ENCODE measurements at places on chromosomes 5 and 9.
A peak's percentile ranks its signal among the peaks of the same experiment; 100 is the strongest.

- DNase-seq = no peak
These were observed 343.0 kb downstream of the RAB3C start for GRCh38 chr5:58925627-58926540.

- DNase-seq = no peak
These were observed 47.1 kb upstream of the C5orf47 start for GRCh38 chr5:173941758-173942401.

- no peak for DNase-seq
These were observed 58.4 kb downstream of the SLC1A3 start for GRCh38 chr5:36664766-36665165.

DNA sequence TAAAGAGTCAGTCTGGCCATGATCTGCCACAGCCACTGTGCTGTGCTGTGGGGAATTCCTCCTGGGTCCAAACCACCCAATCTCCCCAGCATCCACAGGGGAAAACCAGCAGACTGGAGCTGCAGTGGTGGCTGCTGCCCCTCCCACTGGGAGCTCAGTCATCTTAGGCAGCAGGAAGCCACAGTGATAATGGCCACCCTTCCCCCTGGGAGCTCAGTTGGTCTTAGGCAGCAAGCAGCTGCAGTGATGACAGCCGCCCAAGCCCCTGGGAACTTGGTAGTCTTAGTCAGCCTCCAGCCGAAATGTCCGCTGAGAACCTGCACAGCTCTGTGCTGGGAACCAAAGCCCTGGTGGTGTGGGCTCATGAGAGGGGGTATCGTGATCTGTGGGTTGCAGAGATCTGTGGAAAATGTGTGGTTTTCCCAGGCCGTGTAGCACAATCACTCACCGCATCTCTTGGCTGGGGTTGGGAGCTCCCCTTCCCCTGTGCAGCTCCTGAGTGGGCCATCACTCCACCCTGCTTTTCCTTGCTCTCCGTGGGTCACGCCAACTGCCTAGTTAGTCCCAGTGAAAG, 38.4 kb upstream of the SMIM15 start:
- DNase-seq = no peak

- DNase-seq = no peak
These were observed 30.7 kb upstream of the COL15A1 start for GRCh38 chr9:98913044-98913443.

DNA sequence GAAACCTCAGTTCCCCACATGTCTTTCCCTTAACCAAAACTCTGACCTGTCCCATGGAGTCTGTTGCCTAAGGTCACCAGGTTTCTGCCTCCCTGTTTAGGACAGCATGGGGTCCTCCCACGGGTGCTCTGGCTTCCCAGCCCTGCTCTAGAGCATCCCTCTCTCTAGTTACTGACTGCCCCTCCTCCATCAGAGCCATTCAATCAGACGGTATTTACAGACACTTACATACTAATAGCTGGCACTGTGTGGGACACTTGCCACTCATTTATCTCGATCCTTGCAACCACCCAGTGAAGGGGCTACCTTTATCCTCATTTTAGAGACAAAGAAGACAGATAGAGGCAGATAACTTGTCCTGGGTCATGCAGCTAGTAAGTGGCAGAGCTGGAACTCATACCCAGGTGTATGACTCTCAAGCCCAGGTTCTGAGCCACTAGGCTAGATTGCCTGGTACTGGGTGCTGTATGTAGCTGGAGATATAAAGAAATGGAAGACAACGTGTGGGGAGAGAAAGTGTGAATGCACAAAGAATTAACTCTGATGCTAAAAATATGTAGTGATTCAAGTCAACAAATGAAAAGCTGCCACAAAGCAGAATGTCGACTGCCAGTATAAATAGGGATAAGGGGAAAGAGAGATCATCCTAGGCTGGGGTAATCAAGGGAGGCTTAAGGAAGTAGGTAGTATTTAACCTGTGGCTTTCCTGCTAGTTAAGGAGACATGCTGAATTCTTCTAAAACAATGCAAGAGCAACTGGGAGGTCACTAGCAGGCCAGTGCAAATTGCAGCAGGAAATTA, 52.5 kb upstream of the PDE8B start:
- DNase-seq = no peak

DNA sequence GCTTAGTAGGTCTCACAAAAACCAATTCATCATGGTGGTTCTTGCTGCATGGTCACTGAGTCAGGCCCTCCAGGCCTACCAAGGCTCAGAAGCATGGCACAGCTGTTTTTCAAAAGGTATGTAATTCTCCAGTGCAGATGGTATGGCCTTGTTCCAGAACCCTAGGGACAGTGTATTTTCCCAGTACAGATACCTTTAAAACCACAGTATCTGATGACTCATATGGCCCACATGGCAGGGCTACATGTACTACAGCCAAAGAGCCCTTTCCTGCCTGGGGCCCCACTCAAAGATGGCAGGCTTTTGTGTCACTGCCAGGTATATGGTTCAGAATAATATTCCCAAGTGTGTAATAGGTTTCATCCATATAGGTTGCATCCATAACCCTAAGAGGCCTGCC, 16.5 kb downstream of the CSF2 start:
- no peak for DNase-seq

GRCh38 chr9:126411225-126411947, 84.8 kb downstream of the MVB12B start:
- DNase-seq = peak; percentile 41

GRCh38 chr5:16018970-16019369, 160.6 kb downstream of the MARCHF11 start:
- DNase-seq = no peak

GRCh38 chr9:98479967-98480847, 224.8 kb upstream of the TBC1D2 start:
- DNase-seq = no peak

- DNase-seq = no peak
These were observed 23.1 kb downstream of the CRB2 start for GRCh38 chr9:123378956-123379660.

GRCh38 chr5:143812085-143812705, at the start of gene HMHB1:
Gene HMHB1 (plus strand): TSS chr5:143812161.
- no peak for DNase-seq

DNA sequence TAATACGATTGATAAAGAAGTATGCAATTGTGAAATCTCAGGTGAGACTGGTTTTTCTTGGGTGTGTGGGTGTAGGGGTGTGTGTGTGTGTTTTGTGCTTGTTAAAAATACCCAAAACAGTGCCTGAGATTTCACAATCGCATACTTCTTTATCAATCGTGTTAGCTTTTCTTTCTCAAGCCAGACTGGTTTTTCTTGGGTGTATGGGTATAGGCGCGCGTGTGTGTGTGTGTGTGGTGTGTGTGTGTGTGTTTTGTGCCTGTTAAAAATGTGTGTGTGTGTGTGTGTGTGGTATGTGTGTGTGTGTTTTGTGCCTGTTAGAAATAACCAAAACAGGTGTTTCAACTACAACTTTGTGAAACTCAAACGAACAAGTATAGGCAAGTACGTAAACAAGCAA, 53.7 kb downstream of the CERT1 start:
- DNase-seq = no peak

- DNase-seq = no peak
These were observed 13.0 kb upstream of the SPINK4 start for GRCh38 chr9:33227008-33227398.

DNA sequence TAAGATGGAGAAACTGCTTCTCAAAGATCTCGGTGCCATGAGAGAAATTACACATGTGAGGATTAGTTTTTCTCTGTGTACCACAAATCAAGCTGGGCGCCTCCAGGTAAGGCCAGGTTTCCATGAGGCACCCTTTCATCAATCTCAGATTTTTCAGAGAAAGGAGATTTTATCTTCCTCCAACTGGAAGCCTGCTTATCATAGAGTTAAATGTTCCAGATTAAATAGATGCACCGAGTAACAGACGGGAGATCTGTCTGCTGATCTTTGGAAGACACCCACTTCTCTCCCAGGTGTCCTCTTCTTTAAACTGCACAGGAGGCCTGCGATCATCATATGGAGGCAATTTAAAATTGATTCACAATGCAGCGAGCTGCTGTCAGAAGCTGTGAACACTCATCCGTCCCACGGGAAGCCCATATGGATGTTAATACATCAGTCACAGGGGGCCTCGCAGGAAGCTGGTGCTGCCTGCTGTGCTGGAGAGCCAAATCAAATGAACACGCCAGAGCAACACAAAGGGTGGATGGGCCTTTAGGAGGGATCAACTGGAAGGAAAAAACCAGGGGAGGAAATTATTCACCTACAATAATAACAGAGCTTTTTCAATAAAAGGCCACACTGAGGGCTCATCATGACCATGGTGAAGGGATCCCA, 93.3 kb downstream of the TLE1 start:
- no peak for DNase-seq

DNA sequence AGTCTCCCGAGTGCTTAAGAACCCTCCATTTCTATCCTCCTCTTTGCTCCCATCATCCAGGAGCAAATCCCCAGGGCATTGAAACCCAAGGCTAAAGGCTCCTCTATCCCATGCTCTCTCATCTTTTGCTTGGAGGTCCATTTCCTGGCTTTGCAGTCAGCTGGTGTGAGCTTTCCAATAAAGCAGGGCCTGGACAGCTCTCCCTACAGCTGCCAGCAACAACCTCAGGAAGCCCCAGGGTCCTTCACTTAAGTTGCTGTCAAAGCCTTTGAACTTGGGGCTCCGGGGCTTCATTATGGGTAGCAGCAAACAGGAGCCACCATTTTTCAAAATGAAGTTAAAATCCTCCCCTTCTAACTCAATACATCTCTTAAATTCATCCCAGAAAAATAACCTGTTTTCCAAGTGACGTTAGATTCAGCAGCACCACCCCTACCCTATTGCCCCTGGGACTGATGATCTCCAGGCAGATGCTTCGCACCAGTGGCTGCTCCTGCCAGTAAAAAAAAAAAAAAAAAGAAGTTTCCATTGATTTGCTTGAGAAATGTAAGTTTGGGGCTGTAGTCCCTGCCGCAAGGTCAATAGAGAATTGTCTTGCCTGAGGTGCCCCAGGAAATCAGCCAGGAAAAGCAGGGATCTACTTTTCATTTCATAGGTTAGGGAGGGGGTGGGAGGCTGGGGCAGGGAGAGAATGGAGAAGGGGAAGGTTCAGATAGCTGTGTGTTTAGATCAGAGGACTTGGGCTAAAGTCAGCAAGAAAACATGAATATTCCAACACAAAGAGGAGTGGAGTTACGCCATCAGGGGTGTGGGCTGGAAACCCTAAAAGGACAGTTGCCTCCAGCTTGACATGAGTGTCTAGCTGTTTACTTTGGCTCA, 83.8 kb upstream of the IL6ST start:
- no peak for DNase-seq

DNA sequence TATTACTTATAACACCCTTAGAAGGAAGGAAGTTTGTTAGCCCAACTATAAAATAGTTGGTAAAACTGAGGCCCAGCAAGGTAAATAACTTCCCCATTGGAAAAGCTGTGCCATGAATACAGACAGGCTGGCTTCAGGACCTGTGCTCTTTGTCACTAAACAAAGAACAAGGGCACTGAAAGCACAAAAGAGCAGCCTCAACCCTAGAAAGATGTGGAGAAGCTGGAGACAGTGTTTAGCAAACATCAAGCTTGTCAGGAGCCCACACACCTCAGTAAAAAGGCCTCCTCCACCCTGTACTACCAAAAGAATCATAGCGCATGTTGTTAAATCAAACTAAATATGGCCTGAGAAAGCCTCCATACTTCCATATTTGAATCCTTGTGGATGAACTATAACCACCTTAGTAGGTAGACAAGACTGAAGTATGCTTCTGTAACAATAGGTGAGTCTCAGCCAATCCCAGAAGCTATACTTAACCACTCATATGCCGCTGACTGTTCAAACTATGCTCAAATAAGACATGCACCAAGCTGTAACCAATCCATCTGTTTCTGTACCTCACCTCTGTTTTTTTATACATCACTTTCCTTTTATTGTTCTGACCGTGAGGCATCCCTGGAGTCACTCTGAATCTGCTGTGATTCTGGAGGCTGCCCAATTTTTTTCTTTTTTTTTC, 18.4 kb upstream of the SCGB3A2 start:
- DNase-seq = no peak

DNA sequence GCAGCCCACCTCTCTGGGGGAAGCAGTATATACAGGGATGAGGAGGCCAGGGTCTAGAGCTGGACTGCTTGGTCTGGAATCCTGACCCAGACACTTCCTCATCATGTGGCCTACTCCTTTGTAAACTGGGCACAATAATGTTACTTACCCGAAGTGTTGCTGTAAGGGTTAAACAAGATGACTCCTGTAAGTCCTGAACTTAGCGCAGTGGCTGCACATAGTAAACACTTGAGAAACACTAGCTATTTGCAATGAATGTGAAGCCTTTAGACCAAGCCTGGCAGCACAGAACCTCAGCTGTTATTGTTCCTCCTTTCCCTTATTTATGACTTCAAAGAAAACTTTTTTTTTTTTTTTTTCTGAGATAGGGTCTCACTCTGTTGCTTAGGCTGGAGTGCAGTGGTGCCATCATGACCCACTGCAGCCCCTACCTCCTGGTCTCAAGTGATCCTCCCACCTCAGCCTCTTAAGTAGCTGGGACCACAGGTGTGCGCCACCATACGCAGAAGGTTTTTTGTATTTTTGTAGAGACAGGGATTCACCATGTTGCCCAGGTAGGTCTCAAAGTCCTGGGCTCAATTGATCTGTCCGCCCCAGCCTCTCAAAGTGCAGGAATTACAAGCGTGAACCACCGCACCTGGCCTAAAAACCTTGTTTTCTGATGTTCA, 96.2 kb upstream of the IL6ST start:
- no peak for DNase-seq

- DNase-seq = no peak
These were observed 239.6 kb upstream of the NREP start for GRCh38 chr5:111996574-111996973.

- DNase-seq = no peak
These were observed 11.5 kb downstream of the EGFL7 start for GRCh38 chr9:136673975-136674785.

DNA sequence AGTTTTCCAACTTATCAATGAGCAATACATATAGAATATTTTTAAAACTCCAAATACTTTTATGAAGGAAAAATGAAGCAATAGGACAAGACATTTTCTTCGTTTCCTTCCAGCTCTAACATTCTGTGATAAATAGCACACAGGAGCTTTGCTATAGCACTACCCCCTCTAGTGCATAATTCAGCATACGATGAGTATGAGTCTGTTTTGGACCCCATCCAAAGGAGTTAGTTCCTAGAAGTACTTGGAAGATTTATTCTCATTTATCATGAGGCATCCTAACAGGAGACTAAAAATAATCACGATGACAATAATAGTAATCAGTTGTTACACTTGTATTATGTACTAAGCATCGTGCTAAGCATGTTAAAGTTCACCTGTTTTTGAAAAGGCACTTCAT, 1061.3 kb upstream of the DMAC1 start:
- no peak for DNase-seq

DNA sequence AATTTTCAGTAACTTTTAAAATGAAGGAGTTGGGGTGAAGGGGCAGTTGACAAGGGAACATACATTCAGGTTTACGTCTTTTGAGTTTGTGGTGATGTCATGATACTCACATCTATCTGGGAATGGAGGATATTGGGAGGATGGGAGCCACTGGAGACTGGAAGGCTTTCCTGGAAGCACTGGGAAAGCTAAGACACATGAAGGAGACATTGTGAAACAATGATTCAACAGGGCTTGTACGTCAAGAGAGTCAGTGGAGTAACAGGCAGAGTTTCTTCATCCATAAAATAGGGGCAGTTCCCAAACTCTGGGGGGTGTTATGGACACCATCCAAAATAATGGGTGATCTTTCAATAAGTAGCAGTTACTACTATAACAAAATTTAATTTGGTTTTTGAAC, 572.8 kb downstream of the CCDC171 start:
- DNase-seq = no peak

All from CD4-positive, alpha-beta T cell treated with Interleukin-15 for 4 hours (primary cell).